ENCODE measurements at places on chromosomes 2 and 18.

- no peak overlapping the region for H3K4me3 ChIP-seq
- peaks cover 4% of the 10 kb centered on the region for H3K27me3 ChIP-seq
- H3K36me3 ChIP-seq = no peaks in the 10 kb centered on the region
- H3K27ac ChIP-seq = no peak overlapping the region
- peaks cover 5% of the 10 kb centered on the region for H3K4me1 ChIP-seq
Observed at GRCh38 chr2:75641587-75641986, 5.0 kb upstream of the MRPL19 start.

DNA sequence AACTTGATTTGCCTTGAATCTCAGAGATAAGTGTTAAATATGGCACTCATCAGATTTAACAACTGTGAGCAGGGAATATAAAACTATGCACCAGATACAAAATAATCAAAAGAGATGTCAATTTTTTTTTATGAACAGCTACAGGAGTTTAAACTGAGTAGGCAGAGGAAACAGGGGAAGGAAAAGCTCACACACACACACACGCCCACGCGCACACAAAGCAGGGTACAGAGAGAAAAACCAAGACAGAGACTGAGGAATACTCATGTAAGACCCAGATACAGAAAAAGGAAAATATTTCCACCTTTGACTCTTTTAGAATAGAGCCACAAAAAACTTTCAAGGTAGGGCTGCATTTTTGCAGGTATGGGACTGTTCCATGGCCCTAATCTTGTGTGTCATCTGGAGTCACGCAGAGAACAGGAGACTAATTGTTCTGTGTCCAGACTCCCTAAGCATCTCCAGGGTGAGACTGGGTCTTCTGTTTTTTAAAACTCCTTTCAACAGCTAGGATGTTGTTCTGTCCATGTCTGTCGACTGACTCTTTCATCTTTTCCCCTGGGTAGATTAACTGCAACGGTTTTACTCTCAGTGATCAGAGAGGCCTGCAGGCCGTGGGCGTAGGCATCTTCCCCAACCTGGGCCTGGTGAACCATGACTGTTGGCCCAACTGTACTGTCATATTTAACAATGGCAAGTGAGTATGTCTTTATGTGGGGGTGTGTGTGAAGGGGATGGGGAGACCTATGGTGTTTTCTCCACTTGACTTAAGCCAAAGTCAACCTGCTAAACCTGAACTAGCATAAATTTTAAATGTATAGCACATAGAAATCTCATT, 23.0 kb downstream of the SMYD1 start:
- no peaks in the 10 kb centered on the region for H3K4me1 ChIP-seq
- no peak overlapping the region for H3K4me3 ChIP-seq
- no peaks in the 10 kb centered on the region for H3K27me3 ChIP-seq
- no peak for DNase-seq
- no peaks in the 10 kb centered on the region for H3K36me3 ChIP-seq
- no peak overlapping the region for H3K27ac ChIP-seq

DNA sequence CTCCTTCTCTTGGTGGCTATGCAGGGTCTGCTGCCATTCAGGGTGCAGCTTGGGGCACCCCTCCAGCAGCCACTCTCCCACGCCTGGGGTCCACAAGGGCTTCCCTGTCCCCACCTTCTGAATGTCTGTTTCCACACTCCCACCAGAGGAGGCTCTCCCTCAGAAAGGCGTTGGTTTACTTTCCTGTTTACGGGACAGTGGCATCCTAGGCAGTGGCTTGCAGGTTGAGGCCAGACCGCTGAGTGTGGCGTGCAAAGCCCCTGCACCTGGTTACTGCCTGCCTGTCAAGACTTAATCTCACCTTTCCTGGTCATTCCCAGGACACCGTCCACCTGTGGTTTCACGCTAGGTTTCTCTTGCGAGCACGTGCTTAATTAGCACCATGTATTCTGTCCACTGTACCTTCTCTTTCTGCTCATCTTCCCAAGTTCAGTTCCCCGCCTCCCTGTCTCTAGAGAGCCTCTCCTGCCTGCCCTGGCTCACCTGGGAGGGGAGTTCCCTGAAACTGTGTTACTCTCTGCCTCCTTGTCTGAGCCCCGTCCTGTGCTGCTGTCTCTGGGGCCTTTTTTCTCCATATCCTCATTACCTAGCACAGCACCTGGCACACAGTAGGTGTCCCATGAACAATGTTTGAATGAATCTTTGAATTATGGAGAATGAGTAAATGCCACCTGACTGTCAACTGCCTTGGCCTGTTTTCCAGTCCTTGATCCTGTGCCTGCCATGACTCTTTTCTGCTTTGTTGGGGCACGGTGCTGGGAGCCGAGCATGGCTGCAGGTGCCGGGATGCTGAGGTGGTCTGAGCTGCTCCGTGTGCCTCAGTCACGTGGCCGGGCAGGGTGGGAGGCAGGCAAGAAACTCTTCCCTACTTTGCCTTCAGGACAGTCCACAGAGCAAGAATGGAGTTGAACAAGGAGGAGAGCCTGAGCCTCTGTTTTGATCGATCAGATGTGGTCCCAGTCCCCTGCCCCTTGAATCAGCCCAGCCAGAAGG, 56.4 kb downstream of the ARHGEF4 start:
- no peaks in the 10 kb centered on the region for H3K27me3 ChIP-seq
- H3K27ac ChIP-seq = no peak overlapping the region
- no peaks in the 10 kb centered on the region for H3K36me3 ChIP-seq
- no peaks in the 10 kb centered on the region for H3K4me1 ChIP-seq
- H3K4me3 ChIP-seq = no peak overlapping the region
- DNase-seq = no peak

DNA sequence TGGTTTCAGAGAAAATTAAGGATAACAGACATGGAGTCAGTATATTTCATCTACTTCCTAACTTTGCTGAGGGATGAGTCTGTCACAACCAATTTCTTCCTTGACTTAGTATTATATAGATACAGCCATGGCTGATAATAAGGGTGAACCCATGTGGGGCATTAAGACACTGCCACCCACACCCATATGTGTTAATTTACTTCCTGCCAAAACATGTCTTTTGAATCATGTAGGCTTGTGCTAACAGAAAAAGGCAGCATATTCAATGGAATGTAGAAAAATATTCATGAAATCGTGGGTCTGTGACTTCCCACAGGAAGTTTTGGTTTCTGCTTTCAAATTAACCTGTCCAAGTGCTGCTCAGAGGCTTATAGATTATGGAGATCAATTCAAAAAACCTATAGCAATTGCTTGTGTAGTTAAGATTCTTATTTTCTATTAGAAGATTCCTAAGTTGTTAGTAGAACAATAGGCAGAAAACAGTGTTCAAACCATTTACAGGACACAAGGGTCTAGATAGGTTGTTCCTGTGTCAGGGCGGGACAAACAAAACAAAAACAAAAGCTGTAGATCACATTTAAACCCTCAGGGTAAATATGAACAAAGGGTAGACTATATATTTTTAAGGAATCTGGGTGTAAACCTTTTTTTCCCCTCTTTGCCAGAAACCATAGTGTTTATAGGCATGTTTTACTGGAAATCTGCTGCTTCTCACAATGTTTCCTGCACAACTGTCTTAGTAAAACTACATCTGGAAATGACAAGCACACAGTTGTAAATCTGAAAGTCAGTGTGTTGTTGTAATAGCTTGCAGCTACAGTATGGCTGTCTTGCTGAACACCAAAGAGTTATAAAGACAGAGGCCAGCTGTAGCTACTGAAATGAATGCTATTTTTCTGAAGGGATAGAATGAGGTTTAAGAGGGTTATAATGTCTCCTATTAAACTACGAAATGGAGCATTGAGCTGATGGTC, 691.2 kb downstream of the EPHA4 start:
- no peak overlapping the region for H3K27ac ChIP-seq
- DNase-seq = no peak
- no peaks in the 10 kb centered on the region for H3K36me3 ChIP-seq
- no peak overlapping the region for H3K4me3 ChIP-seq
- H3K27me3 ChIP-seq = no peaks in the 10 kb centered on the region
- no peaks in the 10 kb centered on the region for H3K4me1 ChIP-seq

- no peaks in the 10 kb centered on the region for H3K4me1 ChIP-seq
- DNase-seq = no peak
- no peak overlapping the region for H3K4me3 ChIP-seq
- no peak overlapping the region for H3K27ac ChIP-seq
- H3K36me3 ChIP-seq = no peaks in the 10 kb centered on the region
Observed at GRCh38 chr18:40415176-40415791, 1539.8 kb upstream of the PIK3C3 start.

DNA sequence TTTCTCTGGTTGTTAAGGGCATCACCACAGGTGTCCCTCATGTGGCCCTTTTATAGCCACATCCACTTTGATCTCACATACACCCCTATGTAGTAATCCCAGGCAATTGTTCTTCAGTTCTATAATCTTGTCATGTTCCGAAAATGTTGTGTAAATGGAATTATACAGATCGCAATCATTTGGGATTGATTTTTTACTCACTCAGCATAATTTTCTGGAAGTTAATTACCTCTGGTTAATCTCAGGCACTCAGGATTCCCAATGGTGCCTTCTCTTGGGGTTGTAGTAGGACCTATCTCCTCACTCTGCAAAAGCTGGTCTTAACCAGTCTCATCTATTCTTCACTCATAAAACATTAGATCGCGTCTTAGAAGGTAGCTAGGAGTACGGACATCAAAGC, 1549.6 kb upstream of the DDX18 start:
- H3K36me3 ChIP-seq = no peaks in the 10 kb centered on the region
- no peak overlapping the region for H3K27ac ChIP-seq
- H3K4me3 ChIP-seq = no peak overlapping the region

DNA sequence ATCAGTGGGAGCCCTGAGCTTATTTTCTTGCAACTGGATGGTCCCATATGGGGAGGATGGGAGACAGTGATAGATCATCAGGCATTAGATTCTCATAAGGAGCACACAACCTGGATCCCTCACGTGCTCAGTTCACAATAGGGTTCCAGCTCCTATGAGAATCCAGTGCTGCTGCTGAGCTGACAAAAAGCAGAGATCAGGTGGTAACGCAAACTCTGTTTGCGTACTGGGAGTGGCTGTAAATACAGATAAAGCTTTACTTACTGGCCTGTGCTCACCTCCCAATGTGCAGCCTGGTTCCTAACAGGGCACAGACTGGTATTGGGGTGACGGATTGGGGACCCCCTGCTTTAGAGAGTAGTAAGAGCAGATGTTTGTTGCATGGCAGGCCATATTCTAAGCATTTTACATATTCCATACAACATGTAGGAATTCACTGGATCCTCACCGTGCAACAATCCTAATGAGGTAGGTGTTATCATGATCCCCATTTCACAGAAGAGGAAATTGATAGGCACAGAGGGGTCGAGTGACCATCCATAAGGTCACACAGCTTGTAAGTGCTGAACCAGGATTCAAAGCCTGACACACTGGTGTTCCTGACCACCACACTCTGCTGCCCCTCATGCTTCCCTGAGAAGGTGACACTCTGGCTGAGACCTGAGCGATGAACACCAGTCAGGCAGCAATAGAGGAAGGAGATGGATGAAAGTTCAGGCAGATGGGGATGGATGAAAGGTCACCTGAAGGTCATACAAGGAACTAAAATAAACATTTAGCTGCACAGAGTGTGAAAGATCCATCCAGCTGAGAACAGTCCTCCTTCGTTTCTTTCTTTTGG, 15.7 kb upstream of the MAT2A start:
- no peaks in the 10 kb centered on the region for H3K27me3 ChIP-seq
- peaks cover 17% of the 10 kb centered on the region for H3K4me1 ChIP-seq
- H3K36me3 ChIP-seq = no peaks in the 10 kb centered on the region
- H3K27ac ChIP-seq = peak overlapping the region; percentile 79

- no peaks in the 10 kb centered on the region for H3K36me3 ChIP-seq
- peaks cover 19% of the 10 kb centered on the region for H3K4me1 ChIP-seq
- H3K27ac ChIP-seq = no peak overlapping the region
- H3K27me3 ChIP-seq = peaks cover 44% of the 10 kb centered on the region
- no peak overlapping the region for H3K4me3 ChIP-seq
Observed at GRCh38 chr2:10717628-10718027, 3.8 kb upstream of the ATP6V1C2 start.

- H3K36me3 ChIP-seq = no peaks in the 10 kb centered on the region
- no peak for DNase-seq
- H3K4me3 ChIP-seq = peak overlapping the region; percentile 68
- H3K27ac ChIP-seq = peak overlapping the region; percentile 86
- no peaks in the 10 kb centered on the region for H3K27me3 ChIP-seq
Observed at GRCh38 chr2:33477473-33478468, 1.3 kb downstream of the RASGRP3 start.

GRCh38 chr2:110211938-110212858, at the start of gene MTLN:
Gene MTLN (minus strand): TSS chr2:110212547. CDS start chr2:110212525, 22 bp downstream.
- peaks cover 25% of the 10 kb centered on the region for H3K36me3 ChIP-seq
- DNase-seq = no peak
- H3K4me1 ChIP-seq = peaks cover 14% of the 10 kb centered on the region
- H3K4me3 ChIP-seq = peak within 1 kb of the TSS; percentile 75

DNA sequence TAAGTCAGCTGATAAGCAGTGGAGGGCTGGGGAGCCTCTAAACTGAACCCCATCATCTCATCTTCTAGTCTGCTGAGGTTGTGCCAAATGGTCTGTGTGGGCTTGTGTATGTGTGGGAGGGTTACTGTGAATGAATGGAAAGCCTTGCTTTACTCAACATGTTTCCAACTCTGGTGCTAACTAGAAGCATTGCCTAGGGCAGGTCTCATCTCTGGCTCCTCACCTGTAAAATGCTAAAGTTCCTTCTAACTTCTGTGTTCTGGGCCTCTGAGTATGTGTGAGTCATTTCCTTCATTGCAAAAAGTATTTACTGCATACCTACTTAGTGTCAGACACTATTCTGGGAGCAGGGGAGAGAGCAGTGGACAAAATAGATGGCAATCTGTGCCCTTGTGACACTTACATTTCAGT, 1.3 kb downstream of the LIPG start:
- peaks cover 30% of the 10 kb centered on the region for H3K4me1 ChIP-seq
- no peak for DNase-seq
- no peaks in the 10 kb centered on the region for H3K36me3 ChIP-seq
- peaks cover 4% of the 10 kb centered on the region for H3K27me3 ChIP-seq

- H3K27ac ChIP-seq = no peak overlapping the region
- no peak overlapping the region for H3K4me3 ChIP-seq
- H3K27me3 ChIP-seq = no peaks in the 10 kb centered on the region
- H3K36me3 ChIP-seq = no peaks in the 10 kb centered on the region
- no peak for DNase-seq
Observed at GRCh38 chr18:73791081-73791480, 356.6 kb downstream of the FBXO15 start.

- no peak overlapping the region for H3K27ac ChIP-seq
- H3K36me3 ChIP-seq = no peaks in the 10 kb centered on the region
- H3K27me3 ChIP-seq = no peaks in the 10 kb centered on the region
Observed at GRCh38 chr2:65877331-65878010, 445.1 kb upstream of the SPRED2 start.

DNA sequence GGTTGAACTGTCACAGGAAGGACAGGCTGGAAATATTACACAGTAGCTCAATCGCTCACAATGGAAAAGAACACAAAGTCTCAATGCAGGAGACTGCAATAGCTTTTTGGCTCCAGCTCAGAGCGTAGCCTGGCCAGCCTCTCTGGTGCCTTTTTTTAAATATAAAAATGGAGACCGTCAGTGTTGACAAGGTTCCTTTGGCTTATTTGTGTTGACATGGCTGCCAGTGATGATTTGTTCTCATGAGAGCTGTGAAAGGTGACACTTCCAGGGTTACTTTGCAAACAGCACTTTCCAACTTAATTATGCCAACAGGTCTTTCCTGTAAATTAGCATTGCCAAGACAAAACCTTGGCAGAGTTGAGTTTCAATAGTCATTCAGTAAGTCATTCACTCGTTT, 70.8 kb downstream of the KCNE4 start:
- H3K27ac ChIP-seq = no peak overlapping the region
- no peak overlapping the region for H3K4me3 ChIP-seq
- H3K27me3 ChIP-seq = no peaks in the 10 kb centered on the region

GRCh38 chr18:79600596-79600995, 79.0 kb upstream of the CTDP1 start:
- no peaks in the 10 kb centered on the region for H3K36me3 ChIP-seq
- no peaks in the 10 kb centered on the region for H3K4me1 ChIP-seq
- H3K4me3 ChIP-seq = no peak overlapping the region
- no peak for DNase-seq
- H3K27me3 ChIP-seq = peaks cover 3% of the 10 kb centered on the region

GRCh38 chr2:202065876-202066275, 7.2 kb upstream of the KIAA2012 start:
- H3K4me3 ChIP-seq = no peak overlapping the region
- H3K27me3 ChIP-seq = no peaks in the 10 kb centered on the region
- DNase-seq = no peak
